8988T (cell line): ENCODE measurements at places on chromosomes 2 and 18.

- no peak for DNase-seq
Measured at GRCh38 chr2:69123182-69123581, 110.2 kb downstream of the ANTXR1 start.

GRCh38 chr18:61635901-61636528 lies 256.8 kb downstream of the RNF152 start:
- DNase-seq = no peak

DNA sequence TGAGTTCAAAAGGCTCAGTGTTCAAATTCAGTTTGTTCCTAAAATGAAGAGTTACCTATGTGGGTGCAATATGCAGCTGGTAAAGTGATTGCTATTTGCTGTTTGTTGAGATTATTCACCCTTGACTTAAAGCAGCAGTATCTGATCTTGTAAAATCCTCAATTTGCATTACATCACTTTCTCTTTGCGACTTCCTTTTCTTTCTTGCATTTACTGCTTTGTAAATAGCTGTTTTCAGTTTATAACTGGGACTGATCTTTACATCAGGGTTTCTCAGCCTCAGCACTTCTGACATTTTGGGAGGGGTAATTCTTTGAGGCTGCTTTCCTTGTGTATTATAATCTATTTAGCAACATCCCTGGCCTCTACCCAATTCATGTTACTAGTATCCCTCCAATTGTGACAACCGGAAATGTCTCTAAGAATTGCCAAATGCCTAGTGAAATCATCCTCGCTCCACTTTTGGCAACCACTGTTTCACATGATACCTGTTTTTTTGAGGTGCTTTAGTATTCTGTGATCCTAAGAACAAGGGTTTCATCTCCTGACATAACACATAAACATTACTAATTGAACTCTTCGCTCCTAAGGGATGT lies 12.1 kb upstream of the ERCC3 start:
- no peak for DNase-seq

GRCh38 chr2:134462791-134463698 lies 209.2 kb downstream of the MGAT5 start:
- DNase-seq = no peak

DNA sequence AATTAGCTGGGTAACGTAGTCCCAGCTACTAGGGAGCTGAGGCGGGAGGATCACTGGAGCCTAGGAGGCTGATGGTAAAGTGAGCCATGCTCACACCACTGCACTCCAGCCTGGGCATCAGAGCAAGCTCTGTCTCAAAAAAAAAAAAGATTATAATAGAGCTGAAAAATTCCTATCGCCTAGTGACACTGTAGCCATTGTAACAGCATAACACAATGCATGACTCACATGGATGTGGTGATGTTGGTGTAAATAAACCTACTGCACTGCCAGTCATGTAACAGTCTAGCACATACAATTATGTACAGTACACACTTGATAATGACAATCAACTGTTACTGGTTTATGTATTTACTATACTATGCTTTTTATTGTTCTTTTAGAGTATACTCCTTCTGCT lies 39.6 kb downstream of the MGAT4A start:
- DNase-seq = no peak
